ENCODE measurements at places on chromosomes 5 and 9.

DNA sequence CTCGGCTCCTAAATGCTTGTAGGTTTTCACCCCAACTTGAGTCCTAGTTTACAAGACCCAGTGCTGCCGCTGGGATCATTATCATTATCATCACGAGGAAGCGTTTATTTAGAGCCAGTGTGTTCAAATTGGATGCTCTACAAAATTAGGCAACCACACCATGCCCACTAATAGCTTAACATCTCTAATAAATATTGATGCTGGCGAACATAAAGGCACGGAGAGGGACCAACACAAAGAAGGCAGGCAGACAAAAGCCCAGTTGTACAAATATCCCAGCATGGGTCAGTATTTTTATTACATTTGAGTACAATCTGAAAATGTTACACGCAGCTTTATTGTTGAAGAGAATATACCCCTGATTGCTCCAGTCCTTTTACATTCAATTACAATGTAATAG is 4.7 kb downstream of the CFAP77 start:
- no peak for DNase-seq

DNA sequence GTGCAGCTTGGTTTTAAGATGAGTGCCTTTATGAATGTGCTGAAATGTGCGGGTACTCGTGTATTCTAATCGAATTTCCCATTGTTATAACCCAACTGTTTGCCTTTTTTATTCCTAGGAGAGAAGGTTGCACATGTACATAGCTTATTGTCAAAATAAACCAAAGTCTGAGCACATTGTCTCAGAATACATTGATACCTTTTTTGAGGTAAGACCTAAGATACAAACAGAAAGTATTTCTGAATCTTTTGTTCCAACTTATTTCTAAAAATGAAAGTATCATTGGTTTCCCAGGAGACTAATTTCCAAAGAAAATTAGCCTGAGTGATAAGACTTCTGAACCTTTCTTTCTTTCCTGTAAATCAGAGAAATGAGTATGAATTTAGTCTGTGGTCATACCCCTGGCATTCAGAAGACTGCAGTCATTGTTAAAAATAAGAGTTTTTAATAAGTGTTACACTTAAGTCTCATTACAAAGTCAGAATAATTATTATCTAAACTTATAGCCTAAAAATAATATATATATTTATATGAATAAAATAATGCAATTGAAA is 102.4 kb upstream of the OTULINL start:
- no peak for DNase-seq

DNA sequence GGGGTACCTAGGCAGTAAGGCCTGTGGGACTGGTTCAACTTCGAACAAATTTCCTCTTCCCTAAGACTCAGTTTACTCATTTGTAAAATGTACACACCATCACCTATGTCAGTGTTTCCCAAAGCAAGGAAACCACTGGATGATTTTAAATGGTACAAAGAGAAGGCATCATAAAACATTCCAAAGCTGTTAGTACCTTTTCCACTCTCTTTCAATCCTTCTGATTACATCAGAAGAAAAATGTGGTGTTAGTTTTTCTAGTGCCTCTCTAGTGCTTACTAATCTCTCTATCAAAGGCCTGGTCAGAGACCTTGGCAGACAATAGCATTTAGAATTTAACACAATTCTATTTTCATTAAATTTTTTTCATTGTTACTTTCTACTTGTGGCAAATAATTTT is 18.1 kb downstream of the NR6A1 start:
- DNase-seq = no peak

- no peak for DNase-seq
Measured at GRCh38 chr5:126383246-126383645, 40.0 kb upstream of the GRAMD2B start.

GRCh38 chr9:107060062-107060461 is 197.1 kb downstream of the ZNF462 start:
- DNase-seq = no peak

- DNase-seq = no peak
Measured at GRCh38 chr9:7871977-7872730, 72.6 kb upstream of the DMAC1 start.

GRCh38 chr5:145495196-145495595 is 339.9 kb downstream of the PRELID2 start:
- peak; percentile 19 for DNase-seq

- DNase-seq = peak; percentile 68
Measured at GRCh38 chr5:160353379-160353778, 17.0 kb downstream of the C1QTNF2 start.

DNA sequence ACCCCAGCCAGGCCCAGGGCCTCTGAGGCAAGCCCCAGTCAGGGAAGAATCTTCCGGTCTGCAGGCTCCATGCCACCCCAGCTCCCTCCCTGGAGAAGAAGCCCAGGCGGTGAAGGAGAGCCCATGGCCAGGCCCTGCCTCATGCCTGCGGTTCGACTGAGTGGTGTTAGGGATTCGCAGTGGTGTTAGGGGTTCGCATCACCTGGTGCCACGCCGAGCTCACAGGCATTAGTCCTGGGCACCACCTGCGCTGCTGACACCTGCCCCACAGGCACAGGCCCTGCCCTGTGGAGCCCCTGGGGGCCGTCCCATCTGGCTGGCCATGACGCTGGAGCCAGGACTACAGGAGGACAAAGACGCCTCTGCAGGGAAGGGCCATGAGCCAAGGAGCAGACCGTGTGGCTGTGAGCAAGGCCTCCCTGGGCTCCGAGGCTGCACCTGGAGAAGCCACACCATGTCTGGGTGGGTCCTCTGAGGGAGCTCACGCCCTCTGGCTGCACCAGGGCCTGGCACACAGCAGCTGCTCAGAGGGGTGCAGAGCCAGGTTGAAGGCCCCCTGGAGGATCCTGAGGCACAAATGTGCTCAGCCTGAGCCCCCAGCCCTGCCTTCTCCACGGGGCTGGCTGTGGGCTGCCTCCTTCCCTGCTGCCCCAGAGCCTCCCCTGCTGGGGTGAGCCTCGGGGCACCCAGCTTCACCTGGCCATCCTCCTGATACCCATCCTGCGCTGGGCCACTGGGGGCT is 27.6 kb upstream of the RNF130 start:
- no peak for DNase-seq

- DNase-seq = no peak
Measured at GRCh38 chr9:72864327-72864726, 88.5 kb downstream of the ALDH1A1 start.

GRCh38 chr9:20930836-20931235 is 100.6 kb downstream of the HACD4 start:
- DNase-seq = no peak

DNA sequence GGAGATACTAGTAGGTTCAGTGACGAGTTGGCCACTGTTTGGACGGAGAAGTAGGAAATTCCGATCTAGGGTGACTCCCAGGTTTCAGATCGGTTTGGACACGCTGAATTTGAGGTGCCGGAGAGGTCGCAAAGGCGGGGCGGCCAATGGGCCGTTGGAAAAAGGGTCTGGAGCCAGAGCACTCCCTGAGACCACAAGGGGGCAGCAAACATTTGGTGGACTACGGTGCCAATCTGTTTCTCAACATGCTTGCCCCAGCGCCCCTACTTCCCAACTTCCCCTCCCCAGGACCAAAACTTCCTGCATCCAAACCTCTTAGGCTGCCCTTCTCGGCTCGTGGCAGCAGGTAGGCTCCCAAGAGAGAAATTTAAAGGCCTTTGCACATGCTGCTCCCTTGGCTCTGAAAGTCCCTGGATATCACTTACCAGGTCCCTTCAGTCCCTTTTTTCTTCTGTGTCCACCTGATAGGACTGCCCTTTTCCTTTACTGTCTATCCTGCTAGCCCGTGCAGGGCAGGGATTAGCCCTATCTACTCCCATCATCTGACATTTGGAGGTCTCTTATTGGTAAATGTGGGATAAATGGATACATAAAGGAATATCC is 992 bp upstream of the RPP25L start:
- DNase-seq = peak; percentile 83

- no peak for DNase-seq
Measured at GRCh38 chr5:153981905-153982605, 56.7 kb downstream of the FAM114A2 start.

GRCh38 chr5:77167695-77168121 is 42.8 kb upstream of the PDE8B start:
- peak; percentile 62 for DNase-seq

Data from hindlimb muscle (tissue), 1 donor.